ENCODE measurements at places on chromosomes 5 and 9.

- DNase-seq: peak; percentile 63
Measured at GRCh38 chr9:86405926-86406325, 51.7 kb upstream of the TUT7 start.

- peak; percentile 16 for DNase-seq
Measured at GRCh38 chr9:96317335-96317980, 15.5 kb upstream of the HSD17B3 start.

- no peak for DNase-seq
Measured at GRCh38 chr5:65612298-65612907, 11.7 kb downstream of the TRIM23 start.

DNA sequence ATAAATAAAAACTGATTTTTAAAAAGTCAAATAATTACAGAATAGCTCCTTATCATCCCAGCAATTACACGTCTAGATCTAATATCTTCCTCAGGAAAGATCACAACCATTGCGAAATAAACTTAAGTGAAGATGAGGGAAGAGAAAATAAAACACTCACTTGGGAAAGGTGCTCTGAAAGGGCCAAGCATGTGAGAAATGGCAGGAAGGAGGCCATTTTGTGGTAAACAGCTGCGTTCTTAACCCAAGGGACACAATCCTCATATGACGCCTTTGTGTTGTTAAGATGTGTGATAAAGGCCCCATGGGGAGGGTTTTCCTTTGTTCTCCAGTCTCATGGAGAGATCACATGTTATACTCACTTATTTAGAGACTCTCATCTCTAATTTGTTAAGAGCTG, 32.5 kb downstream of the JAKMIP2 start:
- no peak for DNase-seq

- no peak for DNase-seq
Measured at GRCh38 chr9:113533335-113534225, 70.1 kb downstream of the RGS3 start.

- DNase-seq: no peak
Measured at GRCh38 chr9:128636024-128636390, 20.6 kb downstream of the DYNC2I2 start.

GRCh38 chr5:90472783-90473395, 1.7 kb downstream of the MBLAC2 start:
- no peak for DNase-seq

GRCh38 chr9:133460405-133461175, 812 bp downstream of the CACFD1 start:
- no peak for DNase-seq

DNA sequence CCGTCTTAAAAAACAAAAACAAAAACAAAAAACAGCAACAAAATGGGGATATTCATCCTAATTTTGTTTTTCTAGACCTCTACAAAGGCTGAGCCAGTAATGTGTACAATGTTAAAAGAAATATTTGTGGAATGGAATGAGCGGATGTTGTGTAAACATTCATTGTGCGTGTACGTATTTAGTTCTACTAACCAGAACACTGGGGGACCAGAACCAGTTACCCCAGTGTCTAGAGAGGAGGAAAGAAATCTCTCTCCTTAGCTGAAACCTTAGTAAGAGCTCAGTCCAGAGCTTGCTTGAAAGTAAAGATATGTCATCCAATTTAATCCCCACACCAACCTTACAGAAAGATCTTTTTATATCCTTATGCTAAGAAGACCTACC, 106.7 kb upstream of the CPEB4 start:
- DNase-seq: no peak

- no peak for DNase-seq
Measured at GRCh38 chr5:112419164-112419985, at the start of gene EPB41L4A. Gene EPB41L4A (minus strand): TSS chr5:112419277. CDS start chr5:112419039, 238 bp downstream.

- DNase-seq: peak; percentile 81
Measured at GRCh38 chr9:82488313-82489200, 500.0 kb downstream of the SPATA31D1 start.

DNA sequence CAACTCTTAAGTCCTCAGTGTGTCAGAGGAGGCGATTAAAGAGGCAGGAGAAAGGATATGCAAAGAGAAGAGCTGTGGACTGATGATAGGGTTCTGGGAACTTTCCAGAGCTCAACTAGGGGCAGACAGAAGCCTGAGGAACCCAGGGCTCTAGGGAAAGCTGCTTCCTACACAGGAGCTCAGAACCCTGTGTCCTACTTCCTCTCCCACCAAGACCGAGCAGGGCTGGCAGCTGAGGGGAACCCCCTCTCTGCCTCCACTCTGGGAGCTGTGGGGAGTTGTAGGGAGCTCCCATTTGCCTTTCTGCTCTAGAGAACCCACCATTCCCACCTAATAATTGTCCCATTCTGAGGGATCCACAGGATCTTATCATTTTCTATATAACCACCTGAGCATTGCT, 674.3 kb downstream of the ACTL7B start:
- no peak for DNase-seq

- DNase-seq: no peak
Measured at GRCh38 chr9:112489876-112490666, 3.4 kb downstream of the KIAA1958 start.

DNA sequence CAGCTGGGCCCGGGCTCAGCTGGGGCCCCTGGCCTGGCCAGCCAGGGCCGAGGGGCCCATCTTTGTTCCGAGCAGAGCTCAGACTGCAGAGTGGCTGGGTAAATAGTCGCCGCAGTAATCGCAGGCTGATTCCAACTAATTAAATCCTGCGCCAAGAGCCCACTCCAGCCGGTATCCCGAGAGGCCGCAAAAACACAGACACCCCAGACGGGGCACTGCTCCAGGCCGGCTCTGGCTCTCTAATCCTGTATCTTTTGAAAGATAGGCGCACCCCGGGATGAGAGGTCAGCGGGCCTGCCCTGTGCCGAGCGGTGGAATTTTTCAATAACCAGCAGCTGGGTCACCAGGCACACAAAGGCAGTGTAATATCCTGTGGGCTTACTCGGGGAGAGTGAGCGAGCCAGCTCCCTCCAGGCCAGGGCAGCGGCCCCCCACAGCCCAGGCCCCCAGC, 57.7 kb downstream of the LMX1B start:
- no peak for DNase-seq

GRCh38 chr9:81530310-81530810, 159.0 kb downstream of the TLE1 start:
- no peak for DNase-seq

DNA sequence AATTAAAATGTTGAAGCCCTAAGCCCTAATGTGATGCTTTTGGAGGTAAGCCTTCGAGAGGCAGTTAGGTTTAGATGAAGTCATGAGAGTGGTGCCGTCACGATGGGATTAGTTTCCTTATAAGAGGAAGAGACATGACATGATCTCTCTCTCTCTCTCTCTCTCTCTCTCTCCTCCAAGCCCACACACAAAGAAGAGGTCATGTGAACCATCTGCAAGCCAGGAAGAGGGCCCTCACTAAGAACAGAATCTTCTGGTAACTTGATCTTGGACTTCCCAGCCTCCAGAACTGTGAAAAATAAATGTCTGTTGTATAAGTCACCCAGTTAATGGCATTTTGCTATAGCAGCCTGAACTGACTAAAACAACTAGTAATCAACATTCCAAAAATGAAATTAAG, 175.5 kb downstream of the GNA14 start:
- DNase-seq: no peak

DNA sequence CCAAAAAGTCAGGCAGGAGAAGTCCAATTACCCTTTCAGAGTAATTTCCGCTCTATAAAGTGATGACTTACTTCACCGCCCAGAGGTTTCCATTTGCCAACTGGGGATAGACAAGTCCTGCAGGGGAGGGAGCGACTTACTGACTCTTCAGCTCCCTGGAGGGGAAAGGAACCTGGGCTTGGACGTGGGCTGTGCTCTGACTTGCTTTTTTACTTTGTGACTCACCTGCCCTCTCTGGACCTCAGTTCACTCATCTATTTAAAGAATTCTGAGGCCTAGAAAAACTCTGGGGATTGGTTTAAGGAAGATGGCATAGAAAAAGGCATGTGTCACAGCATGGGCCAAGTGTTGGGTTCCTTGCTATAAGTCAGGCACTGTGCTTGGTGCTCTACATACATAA, 180.4 kb upstream of the TRIM32 start:
- DNase-seq: no peak

GRCh38 chr9:130172161-130172857, at the start of gene NCS1:
Gene NCS1 (plus strand): TSS chr9:130172404. CDS start chr9:130172664, 260 bp downstream.
- no peak for DNase-seq

DNA sequence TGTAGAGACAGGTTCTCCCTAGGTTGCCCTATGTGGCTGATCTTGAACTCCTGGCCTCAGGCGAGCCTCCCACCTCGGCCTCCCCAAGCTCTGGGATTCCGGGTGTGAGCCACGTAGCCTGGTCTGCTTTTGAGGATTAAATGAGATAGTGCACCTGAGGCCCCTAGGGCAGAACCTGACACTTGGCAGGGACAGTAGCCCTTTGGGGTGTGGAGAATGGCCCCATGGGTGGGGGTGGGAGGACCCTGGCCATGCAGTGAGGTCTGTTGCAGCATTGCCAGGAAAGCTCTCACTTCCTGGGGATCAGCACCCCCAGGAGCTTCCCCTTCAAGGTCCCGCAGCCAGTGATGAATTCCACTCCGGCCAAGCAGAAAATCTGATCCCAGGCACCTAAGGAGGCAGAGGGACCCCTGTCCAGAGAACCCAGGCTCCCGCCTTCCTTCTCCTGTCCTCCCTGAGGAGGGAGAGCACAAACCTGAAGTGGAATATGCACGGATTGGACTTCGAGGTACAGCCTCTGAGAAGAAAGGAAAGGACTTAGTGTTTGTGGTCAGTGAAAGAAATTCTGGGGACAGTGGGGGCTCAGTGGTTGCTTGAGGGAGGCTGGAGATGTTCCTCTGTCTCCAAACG, 73.9 kb upstream of the UNC5A start:
- DNase-seq: no peak

- DNase-seq: no peak
Measured at GRCh38 chr5:2732850-2733249, 18.6 kb downstream of the IRX2 start.

GRCh38 chr5:92421942-92422341, 1038.8 kb upstream of the ARRDC3 start:
- peak; percentile 30 for DNase-seq

DNA sequence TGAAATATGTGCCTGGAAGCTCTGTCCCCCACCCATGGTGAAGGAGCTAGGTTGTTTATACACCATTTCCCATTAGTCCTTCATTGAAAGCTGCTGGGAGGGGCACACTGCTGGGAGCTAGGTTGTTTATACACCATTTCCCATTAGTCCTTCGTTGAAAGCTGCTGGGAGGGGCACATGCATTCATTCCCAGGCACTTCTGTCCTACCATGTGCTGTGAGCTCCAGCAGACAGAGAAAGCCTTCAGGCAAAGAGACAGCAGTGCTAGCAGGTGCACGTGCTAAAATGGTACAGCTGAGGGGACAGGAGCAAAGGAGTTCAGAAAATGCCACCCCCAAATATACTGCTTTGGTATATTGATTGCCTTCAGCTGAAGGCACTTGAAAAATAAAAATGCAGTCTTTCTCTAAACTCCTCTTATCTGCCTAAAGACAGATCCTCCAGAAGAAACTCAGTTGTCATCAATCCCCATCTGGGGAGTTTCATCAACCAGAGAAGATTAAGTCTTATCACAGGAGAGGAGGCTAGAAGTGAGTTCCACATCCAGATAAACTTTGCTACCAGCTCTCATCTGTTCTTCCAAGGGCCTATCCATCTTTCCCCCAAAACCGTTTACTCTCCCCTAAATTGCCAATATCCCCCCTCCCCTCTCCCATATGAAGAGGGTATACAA, 27.7 kb upstream of the DAPK1 start:
- no peak for DNase-seq

- no peak for DNase-seq
Measured at GRCh38 chr5:67974054-67974453, 241.5 kb upstream of the PIK3R1 start.

DNA sequence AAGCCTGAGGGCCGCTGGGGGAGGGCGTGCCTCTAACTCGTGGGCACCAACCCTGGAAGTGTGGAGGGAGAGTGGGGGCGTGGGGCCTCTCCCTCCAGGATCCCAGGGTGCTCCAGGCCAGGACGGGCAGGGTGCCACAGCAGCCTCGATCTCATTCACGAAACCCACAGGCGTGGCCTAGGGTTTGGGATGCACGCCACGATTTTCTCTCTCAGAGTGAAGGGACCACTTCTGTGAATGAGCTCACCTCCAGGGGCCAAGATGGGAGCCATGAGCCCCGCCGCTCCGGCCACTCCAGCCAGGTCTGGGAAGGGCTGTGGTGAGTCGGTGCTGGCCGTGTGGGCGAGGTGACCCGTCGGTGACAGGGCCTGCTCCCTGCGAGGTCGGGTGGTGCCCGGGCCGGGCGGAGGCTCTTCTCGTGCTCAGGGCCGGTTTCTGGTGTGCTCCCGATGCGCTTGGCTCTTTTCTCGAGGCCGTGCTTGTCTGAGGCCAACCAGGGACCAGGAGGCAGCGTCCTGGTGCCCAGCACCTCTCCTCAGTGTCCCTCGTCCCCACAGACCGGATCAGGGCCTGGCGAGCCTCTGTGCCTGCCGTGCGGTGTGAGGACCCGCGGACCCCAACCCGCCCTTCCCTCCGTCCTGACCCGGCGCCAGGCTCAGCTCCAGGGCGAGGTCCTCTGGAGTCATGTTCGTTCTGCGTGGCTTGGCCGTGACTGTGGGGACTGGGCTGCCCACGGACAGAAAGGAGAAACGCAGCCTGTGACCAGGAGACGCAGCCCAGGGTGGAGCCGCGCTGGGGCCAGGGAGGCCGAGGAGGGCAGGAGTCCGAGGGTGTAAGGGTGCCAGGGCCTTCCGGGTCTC, 31.0 kb downstream of the TPPP start:
- DNase-seq: no peak

GRCh38 chr5:138352071-138352721, at the start of gene KDM3B:
Gene KDM3B (plus strand): TSS chr5:138352685. CDS start chr5:138352796, 111 bp downstream.
- no peak for DNase-seq

DNA sequence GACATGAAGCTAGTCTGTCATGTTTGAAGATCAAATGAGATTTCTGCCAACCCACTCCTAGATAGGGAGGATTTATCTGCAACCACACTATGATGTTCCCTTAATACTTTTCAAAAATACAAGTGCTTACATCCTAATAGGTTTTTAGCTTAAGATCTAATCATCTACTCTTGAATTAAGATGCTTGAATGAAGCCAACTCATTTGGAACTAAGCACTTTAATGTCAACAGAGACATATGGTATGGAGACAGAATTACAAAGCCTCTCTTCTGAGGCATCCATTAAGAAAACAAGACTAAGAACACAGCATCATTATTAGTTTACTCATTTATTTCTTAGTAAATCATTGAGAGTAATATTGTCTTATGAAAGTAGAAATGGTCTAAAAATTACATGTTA, 139.3 kb upstream of the NFIB start:
- DNase-seq: no peak

GRCh38 chr5:176528761-176529115, 8.5 kb downstream of the RNF44 start:
- DNase-seq: no peak

Measured in HFF-Myc (cell line).